ENCODE measurements at places on chromosomes 12 and 14.

GRCh38 chr12:20567413-20567812 lies 127.7 kb upstream of the SLCO1C1 start:
- no peaks in the 10 kb centered on the region for H3K4me1 ChIP-seq
- no peak overlapping the region for H3K27ac ChIP-seq
- H3K4me3 ChIP-seq: no peak overlapping the region

GRCh38 chr12:88202500-88202899 lies 60.4 kb downstream of the TMTC3 start:
- H3K27ac ChIP-seq: no peak overlapping the region
- no peaks in the 10 kb centered on the region for H3K36me3 ChIP-seq
- H3K4me3 ChIP-seq: no peak overlapping the region
- H3K4me1 ChIP-seq: no peaks in the 10 kb centered on the region
- no peak for DNase-seq

GRCh38 chr14:30569216-30569902 lies 10.4 kb downstream of the G2E3 start:
- no peaks in the 10 kb centered on the region for H3K27me3 ChIP-seq
- H3K27ac ChIP-seq: no peak overlapping the region
- DNase-seq: no peak
- H3K4me1 ChIP-seq: no peaks in the 10 kb centered on the region

- no peak overlapping the region for H3K27ac ChIP-seq
- no peak overlapping the region for H3K4me3 ChIP-seq
- no peaks in the 10 kb centered on the region for H3K4me1 ChIP-seq
- H3K27me3 ChIP-seq: no peaks in the 10 kb centered on the region
These were observed 18.9 kb downstream of the TMEM63C start for GRCh38 chr14:77200406-77200985.

- no peaks in the 10 kb centered on the region for H3K27me3 ChIP-seq
- no peak for DNase-seq
- no peaks in the 10 kb centered on the region for H3K4me1 ChIP-seq
- peak overlapping the region; percentile 41 for H3K27ac ChIP-seq
These were observed 529.6 kb upstream of the TBX3 start for GRCh38 chr12:115213538-115214016.

- no peak overlapping the region for H3K4me3 ChIP-seq
- DNase-seq: no peak
- no peaks in the 10 kb centered on the region for H3K36me3 ChIP-seq
- H3K27me3 ChIP-seq: no peaks in the 10 kb centered on the region
These were observed 263.9 kb downstream of the LRIG3 start for GRCh38 chr12:58656254-58657009.

DNA sequence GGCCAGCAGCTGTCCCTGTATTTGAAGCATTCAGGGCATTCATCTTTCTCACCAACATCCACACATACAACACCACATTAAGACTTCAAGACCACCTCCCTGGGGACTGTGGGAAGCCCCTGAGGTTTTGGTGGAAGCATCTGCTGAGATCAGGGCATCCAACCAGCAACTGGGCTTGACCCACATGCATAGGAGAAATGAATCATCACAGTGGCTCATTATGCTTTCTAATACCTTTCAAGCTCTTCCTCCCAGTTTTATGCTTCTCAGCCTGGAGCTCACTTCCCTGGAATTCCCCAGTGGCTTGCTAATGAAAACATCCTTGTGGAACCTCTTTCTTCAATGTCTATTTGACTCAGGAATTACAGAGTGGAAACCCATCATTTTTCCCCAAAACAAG lies 21.4 kb upstream of the CMKLR1 start:
- H3K36me3 ChIP-seq: no peaks in the 10 kb centered on the region
- H3K4me1 ChIP-seq: no peaks in the 10 kb centered on the region
- no peaks in the 10 kb centered on the region for H3K27me3 ChIP-seq

GRCh38 chr14:36716614-36717184 lies 55.0 kb downstream of the PAX9 start:
- H3K36me3 ChIP-seq: no peaks in the 10 kb centered on the region
- no peak for DNase-seq
- no peaks in the 10 kb centered on the region for H3K27me3 ChIP-seq
- no peaks in the 10 kb centered on the region for H3K4me1 ChIP-seq
- H3K27ac ChIP-seq: no peak overlapping the region

DNA sequence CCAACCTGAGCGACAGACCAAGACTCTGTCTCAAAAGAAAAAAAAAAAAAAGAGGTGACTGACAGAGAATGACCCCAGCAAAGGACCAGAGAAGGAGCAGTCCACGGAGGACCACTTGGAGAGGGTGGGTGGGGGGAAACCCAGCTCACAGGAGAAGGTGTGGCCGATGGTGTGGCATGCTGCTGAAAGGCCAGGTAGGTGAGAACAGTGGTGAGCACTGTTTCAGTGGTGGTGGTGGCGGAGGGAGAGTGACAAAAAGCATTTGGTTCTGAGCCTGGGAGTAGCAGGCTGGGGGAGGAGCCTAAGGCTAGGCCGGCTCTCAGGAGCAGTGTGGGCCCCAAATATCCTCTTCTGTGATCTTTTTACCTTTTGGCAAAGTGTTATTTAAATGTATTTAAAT lies 63.8 kb downstream of the IRF2BPL start:
- H3K4me1 ChIP-seq: no peaks in the 10 kb centered on the region
- H3K27me3 ChIP-seq: no peaks in the 10 kb centered on the region

DNA sequence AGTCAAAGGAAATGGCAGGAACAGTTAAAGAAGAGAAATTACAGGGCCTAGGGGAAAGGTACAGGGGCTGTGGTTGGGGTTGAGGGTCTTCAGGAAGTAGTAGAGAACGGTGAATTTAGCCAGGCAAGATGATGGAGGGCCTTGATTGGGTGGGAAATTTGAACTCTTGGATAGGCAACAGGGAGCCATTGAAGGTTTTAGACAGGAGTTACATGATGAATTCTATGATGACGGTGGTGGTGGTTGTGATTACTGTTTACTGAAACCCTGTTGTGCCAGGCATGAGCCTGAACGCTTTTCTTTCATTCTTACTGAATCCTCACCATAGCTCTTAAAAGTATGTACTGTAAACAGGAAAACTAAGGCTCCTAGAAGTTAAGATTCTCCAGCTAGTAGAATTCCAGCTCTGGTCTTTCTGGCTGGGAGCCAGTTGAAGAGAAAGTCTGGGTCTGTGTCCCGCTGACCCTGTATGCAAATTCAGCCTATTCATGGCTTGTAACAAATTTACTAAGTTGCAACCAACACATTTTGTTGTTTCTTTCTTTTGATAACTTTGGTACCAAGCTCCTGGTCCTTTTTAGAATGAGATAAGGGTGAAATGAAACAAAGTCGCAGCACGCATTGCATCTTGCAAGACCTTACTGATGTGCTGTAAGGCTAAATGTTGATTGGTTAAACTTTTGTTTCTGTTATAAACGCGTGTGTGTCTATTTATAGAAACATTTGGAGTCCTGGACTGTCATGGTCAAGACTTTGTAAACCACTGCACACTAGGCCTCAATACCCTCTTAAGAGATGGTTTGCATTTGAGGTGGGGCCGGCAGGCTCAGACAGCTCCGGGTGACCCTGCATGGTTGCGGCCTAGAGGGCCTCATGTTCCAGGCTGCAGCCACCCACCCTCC lies 6.0 kb downstream of the ORAI1 start:
- DNase-seq: no peak
- H3K4me3 ChIP-seq: no peak overlapping the region
- H3K27ac ChIP-seq: no peak overlapping the region
- H3K36me3 ChIP-seq: no peaks in the 10 kb centered on the region
- no peaks in the 10 kb centered on the region for H3K27me3 ChIP-seq
- no peaks in the 10 kb centered on the region for H3K4me1 ChIP-seq

- no peak overlapping the region for H3K4me3 ChIP-seq
- no peaks in the 10 kb centered on the region for H3K27me3 ChIP-seq
- no peaks in the 10 kb centered on the region for H3K36me3 ChIP-seq
- H3K27ac ChIP-seq: peak overlapping the region; percentile 48
- peaks cover 10% of the 10 kb centered on the region for H3K4me1 ChIP-seq
These were observed 41.2 kb downstream of the SH2B3 start for GRCh38 chr12:111446631-111447570.

- no peaks in the 10 kb centered on the region for H3K27me3 ChIP-seq
- no peaks in the 10 kb centered on the region for H3K4me1 ChIP-seq
- H3K4me3 ChIP-seq: no peak overlapping the region
- no peak overlapping the region for H3K27ac ChIP-seq
- peak; percentile 37 for DNase-seq
These were observed 39.4 kb downstream of the STAB2 start for GRCh38 chr12:103626498-103626897.

GRCh38 chr12:2555487-2556082 lies 239.2 kb upstream of the FKBP4 start:
- H3K4me3 ChIP-seq: no peak overlapping the region
- H3K36me3 ChIP-seq: no peaks in the 10 kb centered on the region
- H3K27me3 ChIP-seq: no peaks in the 10 kb centered on the region
- H3K27ac ChIP-seq: no peak overlapping the region
- DNase-seq: no peak

GRCh38 chr12:50739611-50740010 lies 24.3 kb upstream of the ATF1 start:
- no peaks in the 10 kb centered on the region for H3K4me1 ChIP-seq
- no peaks in the 10 kb centered on the region for H3K36me3 ChIP-seq
- no peak overlapping the region for H3K27ac ChIP-seq
- H3K27me3 ChIP-seq: no peaks in the 10 kb centered on the region
- DNase-seq: no peak

GRCh38 chr14:91837076-91837475 lies 30.3 kb downstream of the TC2N start:
- H3K4me1 ChIP-seq: no peaks in the 10 kb centered on the region
- peak overlapping the region; percentile 66 for H3K4me3 ChIP-seq
- DNase-seq: no peak
- H3K27me3 ChIP-seq: no peaks in the 10 kb centered on the region

DNA sequence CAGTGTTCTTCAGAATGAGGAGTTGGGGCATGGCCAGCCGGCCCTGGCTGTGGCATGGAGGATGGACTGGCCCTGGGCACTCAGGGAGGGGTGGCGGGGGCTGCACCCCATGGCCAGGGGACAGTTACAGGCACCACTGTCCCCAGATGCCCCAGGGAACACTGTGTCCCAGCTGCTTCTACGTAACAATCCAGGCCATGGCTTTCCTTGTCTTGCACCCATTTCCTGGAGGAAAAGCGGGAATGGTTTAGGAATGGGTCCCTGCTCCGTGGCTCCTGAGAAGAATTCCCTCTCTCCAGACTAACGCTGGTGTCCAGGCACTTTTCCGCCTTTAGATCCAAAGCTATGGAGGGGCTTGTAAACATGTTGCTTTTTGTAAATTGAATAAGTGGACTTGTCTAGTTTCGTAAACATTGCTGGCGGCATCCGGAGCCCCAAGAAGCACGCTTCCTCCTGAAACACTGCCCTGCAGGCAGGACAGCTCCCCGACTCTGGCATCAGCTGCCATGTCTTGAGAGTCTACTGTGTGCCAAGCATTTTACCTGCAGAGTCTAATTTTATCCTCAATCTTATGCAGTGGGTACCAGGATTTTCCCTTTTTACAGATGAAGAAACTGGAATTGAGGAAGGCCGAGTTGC lies 238.3 kb downstream of the SLC41A2 start:
- H3K36me3 ChIP-seq: no peaks in the 10 kb centered on the region
- no peak overlapping the region for H3K4me3 ChIP-seq
- DNase-seq: no peak
- no peaks in the 10 kb centered on the region for H3K27me3 ChIP-seq

Data from uterus (tissue), 4 donors.